CD4-positive, alpha-beta T cell treated with Interleukin-17A for 4 hours (primary cell): ENCODE measurements at places on chromosomes 13 and 19.

DNA sequence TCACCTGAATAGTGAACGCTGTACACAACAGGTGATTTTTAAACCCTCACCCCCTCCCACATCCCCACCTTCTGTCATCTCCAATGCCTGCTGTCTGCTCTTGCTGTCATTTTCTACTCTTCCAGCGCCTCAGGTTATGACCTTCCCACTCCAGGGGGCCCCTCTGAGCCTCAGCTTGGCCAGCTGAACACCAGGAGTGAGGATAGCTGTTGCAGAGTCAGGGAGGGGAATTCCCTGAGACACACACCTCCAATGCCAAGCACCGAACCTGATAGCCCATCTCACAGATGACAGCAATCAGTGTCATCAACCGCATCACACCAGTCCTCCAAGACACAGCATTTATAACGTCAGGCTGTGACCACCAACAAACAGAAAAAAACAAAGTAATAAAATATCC lies 193.5 kb downstream of the ZNF536 start:
- DNase-seq: no peak

GRCh38 chr13:95360464-95361097 lies 59.3 kb upstream of the ABCC4 start:
- DNase-seq: no peak

- DNase-seq: peak; percentile 60
Observed at GRCh38 chr13:99417201-99418102, 83.8 kb upstream of the TM9SF2 start.

- DNase-seq: no peak
Observed at GRCh38 chr19:58277748-58278540, 811 bp upstream of the ZNF8 start.

GRCh38 chr13:26133851-26134250 lies 82.0 kb upstream of the SHISA2 start:
- DNase-seq: no peak

DNA sequence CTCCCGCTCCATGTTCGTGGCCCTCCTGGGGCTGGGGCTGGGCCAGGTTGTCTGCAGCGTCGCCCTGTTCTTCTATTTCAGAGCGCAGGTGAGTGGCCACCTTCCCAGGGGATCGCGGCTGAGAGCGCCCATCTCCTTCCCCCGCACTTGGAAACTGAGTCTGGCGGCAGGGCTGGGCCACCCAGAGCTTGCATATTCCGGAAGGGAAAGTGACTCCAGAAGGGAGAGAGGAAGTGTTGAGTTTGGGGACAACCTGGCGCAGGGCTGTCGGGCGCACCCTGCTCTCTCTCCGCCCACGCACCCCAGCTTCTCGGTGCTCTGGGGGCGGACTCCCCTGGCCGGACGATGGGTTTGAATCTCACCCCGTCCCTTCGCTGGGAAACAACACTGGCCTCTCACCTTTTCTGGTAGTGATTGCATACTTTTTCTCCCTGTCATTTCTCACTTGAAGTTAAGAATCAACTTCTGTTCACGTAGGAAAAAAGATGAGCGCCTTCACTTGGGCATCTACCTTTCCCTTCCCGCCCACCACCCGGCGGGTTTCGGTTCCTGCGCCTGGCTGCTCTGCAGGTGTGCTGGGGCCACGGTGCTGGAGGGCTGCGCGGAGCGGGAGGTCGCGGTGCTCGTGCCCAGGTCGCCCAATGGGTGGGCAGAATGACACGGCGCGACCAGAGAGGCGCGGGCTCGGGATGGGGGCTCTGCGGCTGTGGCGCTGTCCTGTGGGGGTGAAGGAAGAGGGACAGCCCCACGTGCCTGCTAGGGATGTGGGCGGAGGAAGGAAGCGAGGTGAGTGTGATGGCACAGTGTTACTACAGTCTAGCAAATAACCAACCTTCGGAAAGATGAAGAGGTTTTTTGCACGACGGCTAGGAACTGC lies 721 bp downstream of the TNFSF11 start:
- DNase-seq: peak; percentile 48
